Iris pigment epithelial cell (primary cell): ENCODE measurements at places on chromosomes 6 and 20.
A peak's percentile ranks its signal among the peaks of the same experiment; 100 is the strongest.

DNA sequence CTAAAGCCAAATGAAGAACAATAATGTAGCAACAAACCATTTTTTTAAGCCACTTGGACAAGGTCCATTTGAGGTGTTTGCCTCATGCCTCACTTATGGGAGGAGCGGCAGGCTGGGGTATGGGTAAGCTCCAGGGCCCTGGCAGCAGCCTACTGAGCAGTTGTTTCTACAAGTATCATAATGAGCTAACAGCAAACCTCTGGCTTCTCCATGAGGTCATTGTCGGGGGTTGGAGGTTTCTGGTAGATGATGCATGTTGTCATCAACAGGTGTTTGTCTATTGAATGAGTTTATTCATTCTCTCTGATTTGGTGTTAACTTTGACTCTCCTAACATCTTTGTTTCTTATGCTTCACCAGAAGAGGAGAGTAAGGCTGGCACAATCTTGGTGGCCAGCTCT lies 150.7 kb downstream of the TBC1D7 start:
- no peak for DNase-seq

- DNase-seq: peak; percentile 57
Observed at GRCh38 chr6:156427345-156427744, 349.8 kb upstream of the ARID1B start.

DNA sequence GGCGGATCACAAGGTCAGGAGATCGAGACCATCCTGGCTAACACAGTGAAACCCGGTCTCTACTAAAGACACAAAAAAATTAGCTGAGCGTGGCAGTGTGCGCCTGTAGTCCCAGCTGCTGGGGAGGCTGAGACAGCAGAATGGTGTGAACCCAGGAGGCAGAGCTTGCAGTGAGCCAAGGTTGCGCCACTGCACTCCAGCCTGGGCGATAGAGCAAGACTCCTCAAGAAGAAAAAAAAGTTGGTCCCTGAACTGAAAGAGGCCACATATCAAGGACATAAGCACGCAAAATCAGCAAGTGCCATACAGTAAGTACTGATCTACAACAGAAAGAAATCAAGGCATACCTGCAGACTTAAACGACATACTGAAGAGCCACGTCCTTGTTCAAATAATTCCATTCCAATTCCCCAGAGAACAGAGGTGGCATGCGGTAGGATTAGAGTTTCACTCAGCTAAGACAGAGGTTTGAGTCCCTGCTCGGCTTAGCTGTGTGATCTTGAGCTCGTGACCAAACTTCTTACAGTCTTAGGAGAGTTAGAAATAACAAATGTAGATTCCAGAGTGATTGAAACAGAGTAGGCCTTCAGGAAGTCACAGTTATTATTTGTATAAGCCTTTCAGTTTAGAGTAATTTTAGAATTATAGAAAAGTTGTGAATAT lies 29.2 kb downstream of the B4GALT5 start:
- no peak for DNase-seq

GRCh38 chr20:24501764-24502556 lies 32.5 kb downstream of the SYNDIG1 start:
- DNase-seq: peak; percentile 5

DNA sequence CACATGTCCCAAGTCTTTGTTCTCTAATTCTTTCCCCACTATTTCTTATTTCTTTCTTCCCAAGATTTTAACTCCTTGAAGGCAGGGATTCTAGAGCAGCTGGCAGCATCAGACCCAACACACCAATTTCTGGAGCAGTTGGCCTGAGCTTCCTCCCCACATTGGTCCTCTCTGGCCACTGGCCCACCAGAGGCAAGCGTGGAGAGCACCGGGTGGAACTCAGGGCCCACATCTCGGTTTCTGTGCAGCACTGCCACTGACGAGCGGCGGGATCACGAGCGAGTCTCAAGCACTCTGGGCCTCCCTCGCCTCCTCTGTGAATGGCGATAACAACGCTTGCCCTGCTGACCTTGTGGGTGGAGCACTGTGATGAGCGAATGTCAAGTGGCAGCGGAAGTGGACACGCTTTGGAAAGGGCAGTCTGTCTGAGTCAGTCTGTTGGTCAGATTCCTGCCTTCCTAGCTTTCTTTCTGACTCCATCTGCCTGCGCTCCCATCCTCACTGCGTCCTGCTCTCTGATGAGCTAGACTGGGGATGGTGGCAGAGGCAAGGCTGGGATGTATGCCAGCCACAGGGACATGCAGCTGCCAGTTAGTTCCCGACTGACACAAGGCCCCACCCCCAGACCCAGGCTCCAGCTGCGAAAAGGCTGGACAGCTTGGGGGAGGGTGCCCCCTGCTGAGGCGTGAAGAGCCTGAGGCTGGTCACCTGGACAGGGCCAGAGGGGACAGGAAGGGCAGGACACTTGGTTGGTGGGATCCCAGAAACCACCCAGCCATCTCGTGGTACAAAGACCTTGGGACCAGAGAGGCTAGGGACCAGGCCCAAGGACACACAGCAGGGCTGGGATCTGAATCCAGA lies 4.5 kb upstream of the SPDEF start:
- DNase-seq: peak; percentile 56

DNA sequence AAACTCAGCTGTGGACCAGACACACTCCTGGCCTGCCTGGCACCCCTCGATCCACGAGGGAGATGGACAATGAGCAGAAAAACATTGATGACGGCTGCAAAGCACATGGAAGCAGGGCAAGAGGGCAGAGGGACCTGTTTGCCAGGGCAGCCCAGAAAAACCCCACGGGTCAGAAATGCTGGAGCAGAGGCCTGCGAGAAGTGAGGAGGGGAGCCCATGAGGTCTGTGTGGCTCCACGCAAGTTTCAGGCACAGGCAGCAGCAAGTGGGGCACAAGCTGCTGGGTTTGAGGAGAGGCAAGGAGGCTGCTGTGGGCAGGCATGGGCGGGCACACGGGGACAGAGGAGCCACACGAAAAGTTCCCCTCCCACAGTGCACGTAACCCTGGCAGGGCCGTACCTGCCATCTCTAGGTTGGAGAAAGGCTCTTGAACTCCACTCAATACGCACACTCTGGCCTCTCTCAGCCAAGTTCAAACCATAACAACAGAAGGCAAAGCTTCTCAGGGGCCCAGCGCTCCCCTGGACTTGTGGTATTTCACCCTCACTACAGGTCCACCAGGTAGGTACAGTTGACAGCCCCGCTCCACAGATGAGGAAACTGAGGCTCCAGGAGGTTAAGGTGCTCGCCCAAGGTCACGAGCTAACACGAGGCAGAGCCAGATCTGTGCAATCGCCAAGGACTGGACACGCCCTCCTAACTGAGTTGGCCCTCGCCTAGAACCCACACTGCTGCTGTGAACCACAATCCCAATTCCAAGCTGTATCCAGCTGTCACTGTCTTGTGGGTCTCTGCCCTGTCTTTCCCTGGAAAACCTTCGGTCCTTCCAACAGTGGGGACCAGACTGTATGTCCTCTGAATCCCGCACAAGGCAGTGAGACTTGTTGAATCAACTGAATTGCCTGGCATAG lies 108.2 kb downstream of the NOL4L start:
- DNase-seq: no peak

DNA sequence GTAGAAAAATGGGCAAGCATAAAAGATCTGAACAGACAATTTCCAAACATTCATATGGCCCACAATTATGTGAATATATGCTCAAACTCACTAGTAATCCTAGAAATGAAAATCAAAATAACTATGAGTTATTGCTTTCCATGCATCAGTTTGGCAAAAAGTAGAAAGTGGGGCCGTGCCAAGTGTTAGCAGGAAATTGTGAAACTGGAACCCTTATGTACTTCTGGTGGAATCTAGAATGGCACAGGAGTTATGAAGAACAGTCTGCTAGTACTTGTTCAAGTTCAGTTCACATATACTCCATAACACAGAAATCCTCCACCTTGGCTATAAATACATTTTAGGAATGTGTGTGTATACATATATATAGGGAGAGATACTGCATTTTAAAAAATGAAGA lies 89.8 kb downstream of the EYA2 start:
- peak; percentile 68 for DNase-seq

DNA sequence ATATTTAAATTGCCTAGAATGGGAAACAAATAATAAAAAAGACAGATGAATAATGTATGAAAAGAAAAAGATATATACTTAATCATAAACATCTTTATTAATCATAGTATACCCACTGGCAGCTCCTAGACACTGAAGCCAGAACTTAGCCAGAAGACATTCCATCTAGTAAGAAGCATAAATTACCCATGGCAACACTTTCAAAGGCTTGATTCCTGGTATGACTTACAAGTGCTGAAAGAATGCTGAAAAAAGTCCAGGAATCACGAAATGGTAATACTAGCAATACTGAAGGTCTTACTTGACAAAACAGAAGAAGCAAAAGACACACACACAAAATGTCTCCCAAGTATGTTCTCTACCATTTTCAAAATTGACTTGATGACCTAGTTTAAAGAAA lies 38.0 kb downstream of the RWDD2A start:
- peak; percentile 91 for DNase-seq

DNA sequence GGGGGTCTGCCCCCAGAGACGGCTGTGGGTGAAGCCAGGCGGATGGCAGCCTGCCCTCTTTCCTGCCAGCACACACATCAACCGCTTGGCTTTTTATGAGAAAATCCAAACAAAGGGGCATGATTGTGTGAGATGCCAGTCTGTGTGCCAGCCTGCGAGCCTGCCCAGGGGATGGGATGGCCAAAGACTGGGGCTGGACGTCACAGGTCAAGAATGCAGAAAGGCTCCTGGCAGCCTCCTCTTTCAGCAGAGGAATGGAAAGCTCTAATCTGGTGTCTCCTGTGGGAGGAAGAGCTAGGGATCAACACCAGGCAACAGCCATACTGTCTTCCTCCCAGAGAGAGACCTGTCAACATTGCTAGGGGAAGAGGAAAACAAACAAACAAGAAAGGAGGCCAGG lies 15.8 kb downstream of the TUBB2B start:
- no peak for DNase-seq

- no peak for DNase-seq
Observed at GRCh38 chr6:40721271-40721952, 134.2 kb upstream of the LRFN2 start.

DNA sequence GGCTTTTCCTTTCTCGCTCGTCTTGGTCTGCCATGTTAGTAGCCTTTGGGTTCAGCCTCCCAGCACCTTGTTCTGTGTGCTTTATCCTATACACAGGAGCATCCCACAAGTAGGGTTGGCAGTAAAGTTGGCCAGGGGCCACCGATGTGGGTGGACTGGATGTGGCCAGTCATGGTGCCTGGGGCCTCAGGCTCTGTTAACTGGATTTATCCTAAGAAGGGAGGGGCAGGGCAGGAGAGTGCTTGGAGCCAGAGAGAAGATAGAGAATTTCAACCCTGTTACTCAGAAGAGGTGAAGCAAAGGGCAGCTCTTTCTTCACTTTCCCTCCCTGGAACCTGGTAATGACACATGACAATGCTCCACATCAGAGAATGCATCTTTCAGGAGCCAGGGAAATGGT lies 14.1 kb upstream of the SIRPB2 start:
- DNase-seq: peak; percentile 24

- no peak for DNase-seq
Observed at GRCh38 chr20:31663524-31663837, 25.8 kb downstream of the COX4I2 start.

GRCh38 chr6:35128042-35128441 lies 13.1 kb downstream of the TCP11 start:
- DNase-seq: no peak

DNA sequence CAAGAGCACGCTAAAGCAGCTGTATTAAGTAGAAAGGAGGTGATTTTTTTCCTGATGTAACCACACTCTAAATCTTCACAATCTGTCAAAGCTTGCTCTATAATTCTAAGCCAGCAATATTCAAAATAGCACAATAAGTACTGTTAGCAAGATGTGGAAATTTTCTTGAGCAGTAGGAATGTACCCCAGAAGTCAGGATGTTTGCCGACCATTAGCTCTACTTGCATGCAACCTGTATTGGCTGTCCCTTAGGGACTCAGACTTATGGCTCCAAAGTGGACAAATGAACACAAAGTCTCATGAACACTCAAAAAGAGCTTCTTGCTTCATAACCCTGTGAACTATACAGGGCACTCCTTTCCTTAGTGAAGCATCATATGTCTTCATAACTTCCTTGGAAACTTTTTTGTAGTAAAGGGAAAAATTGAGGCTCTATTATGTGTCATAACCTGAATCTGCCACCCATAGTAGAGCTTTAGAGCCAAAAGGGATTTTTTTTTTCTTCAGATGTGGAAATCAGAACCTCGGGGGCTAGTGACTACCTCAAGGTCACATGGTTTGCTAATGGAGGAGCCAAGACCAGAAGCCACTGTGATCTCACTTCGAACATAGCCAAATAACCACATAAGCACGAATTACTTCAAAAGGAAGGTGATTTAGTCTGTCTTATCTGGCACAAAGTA lies 54.5 kb downstream of the ADGRG6 start:
- DNase-seq: peak; percentile 68

DNA sequence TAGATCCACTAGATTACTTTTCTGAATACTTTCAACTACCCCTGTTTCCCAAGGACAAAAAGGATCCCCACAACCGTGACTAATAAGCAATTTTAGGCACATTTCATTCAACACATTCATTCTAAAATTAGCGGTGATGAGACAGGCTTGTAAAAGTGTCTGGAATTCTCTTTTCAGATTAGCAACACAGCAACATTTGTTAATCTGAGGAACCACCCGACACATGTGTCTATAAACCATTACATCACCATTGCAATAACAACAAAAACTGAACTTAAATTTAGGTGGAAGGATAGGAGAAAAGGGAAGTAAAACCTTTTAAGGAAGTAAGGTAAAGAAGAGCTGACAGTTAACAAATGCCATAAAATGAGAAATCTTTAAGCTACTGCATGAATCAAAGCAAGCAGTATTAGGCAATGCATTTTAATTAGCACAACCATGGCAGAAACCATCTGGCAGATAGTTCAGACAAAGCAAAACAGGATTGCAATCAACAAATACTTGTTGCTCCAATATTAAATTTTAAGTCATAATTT lies 49.1 kb downstream of the MAP3K7 start:
- DNase-seq: peak; percentile 39

- DNase-seq: peak; percentile 84
Observed at GRCh38 chr6:41602864-41603608, 35.2 kb upstream of the MDFI start.

GRCh38 chr20:21019814-21020658 lies 86.1 kb downstream of the LINC00237 start:
- no peak for DNase-seq

- DNase-seq: no peak
Observed at GRCh38 chr6:141824350-141824749, 308.4 kb upstream of the GJE1 start.

DNA sequence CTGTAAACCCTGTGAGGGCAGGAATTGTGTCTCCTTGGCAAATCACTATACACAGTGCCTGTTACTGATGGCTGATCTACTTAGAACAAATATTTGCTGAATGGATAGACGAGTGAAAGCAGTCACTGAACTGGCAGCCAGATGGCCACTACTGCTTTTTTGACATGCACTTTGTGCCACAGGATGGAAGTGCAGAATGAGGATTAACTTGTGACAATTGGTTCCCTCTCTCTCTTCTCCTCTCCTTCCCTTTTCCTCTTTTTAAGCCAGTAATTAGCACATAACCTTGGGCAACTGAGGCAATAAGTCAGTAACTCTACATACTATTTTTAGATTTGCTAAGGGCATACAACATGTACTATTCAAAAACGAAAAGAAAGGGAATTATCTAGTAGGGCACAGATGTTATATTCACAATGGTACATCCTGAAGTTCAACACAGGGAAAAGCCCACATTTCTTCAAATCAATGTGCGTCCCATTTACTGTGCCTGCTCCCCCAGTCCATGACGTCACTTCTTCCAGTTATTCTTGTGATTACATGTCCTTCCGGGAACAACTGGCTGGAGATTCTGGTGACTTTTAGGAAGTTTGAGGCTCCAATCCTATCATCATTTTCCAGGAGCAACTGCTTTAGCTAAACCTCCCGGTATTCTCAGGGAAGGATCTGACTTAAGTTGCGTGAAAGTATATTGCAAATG lies 17.0 kb upstream of the RPS6KA2 start:
- DNase-seq: no peak

GRCh38 chr6:160133441-160134336 lies 12.1 kb downstream of the SLC22A1 start:
- DNase-seq: no peak
